T-helper 9 cell (primary cell): ENCODE measurements at places on chromosomes 7 and 10.

DNA sequence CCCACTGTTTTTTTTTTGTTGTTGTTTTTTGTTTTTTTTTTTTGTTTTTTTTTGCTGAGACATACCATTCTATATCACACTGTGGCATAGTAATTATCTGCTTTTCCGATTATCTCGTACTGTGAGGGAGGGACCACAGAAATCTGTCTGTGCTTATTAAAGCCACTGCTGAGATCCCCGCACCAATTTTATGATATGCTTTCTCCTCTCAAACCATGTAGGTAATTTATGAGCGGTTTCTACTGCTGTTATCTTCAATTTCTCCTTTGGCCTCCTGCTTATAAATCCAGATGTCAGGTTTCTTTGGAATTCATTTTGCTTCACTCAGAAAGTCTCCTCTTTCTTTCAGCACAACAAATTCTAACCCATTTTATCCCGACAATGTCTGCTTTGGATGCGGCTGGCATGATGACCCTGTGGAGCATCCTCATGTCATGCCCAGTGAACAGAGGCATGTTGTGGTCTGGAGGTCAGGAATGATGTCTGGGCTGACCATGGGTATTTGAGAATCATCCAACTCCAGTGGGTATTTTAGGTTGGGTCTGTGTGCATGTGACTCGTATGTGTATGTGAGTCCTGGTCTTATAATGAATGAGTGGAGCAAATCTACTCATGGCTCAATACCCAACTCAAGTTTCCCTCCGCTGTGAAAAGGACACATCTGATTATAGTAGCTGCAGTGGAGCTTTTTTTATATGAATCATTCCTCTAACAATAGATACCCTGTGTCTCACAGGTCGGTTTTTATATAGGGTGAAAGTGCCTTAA lies 213.4 kb downstream of the GALNT17 start:
- no peak for DNase-seq

DNA sequence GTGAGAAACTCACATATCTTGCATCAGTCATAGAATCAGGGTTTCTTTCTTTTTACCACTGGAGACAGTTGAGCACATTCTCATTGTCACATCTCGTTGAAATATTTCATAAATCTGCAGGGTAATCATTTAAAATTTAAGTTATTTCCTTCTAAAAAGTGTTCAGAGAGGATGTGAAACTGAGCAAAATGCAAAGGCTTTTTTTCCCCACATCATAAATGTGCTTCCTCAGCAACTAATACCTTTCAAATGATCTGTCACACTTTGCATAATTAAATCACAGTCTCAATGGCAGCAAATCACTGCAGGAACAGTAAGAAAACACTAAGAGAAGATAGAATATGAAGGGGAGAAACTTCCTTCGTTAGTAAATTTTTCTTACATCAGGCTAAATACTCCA lies 187.5 kb downstream of the EVX1 start:
- DNase-seq: no peak

- no peak for DNase-seq
Measured at GRCh38 chr10:124376411-124376810, 42.3 kb downstream of the OAT start.

DNA sequence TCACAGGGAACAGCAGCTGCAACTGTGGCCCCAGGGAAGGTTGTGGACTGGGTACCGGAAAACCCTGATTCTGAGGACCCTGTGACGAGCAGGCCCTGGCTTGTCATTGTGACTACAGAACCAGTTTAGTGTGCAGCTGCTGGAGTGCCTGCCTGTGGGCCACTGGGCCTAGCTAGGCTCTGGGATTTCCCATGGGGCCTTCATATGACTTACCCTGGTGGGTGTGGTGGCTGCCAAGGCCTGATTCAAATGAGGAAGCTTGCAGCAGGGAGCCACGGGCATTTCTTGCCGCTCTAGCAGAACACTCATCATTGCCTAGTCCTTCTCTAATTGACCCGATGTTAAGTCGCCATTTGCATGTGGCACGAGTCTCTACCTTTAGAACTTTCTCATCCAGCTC lies 14.7 kb upstream of the CAMK2G start:
- DNase-seq: no peak

DNA sequence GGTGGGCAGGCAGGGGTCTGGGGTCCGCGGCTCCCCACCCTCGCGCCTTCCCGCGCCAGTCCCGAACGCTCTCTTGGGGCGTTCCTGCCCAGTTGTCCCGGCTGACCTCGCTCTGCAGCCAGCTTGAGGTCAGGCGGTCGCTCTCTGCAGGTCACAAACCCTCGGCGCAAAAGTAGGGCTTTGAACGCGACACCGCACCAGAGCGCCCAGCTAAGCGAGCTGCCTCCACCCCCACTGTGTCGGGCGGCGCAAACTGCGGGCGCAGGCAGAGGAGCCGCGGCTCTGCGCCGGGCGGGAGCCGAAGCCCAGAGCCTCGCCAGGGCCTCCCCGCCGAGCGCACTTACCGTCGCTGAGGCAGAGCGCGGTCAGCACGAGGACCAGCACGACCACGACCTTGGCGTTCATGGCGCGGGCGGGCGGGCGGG lies 284 bp downstream of the CXCL12 start:
- no peak for DNase-seq

- DNase-seq: no peak
Measured at GRCh38 chr7:103714376-103714927, 268.4 kb upstream of the SLC26A5 start.

DNA sequence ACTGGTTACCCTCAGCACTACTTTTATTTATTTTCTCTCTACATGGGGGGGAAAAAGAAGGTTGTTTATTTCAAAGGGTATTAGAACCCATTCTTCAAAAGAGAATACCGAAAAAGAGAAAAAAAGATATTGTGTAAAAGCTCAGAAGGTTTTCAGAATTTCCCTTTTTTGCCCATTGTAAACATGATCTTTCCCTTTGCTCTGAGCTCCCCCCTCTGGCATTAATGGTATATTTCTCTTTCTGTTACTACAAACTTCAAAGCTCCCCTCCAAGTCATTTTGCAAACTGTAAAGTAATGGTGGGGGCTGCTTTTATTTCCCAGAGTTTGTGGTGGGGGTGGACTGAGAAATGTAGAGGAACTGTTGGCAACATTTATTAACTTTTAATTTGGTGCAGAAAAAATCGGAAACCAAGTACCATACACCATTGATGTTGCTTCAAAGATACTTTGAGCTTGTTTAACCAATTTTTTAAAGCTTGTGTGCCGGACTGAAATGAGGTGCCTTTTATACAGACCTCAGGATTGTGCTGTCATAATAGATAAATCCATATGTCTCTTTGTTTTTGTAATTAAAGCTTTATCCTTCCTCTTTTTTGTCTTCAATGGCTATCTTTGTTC lies 181.5 kb downstream of the EXOC4 start:
- no peak for DNase-seq

- no peak for DNase-seq
Measured at GRCh38 chr10:113423981-113424721, 128.7 kb upstream of the HABP2 start.

DNA sequence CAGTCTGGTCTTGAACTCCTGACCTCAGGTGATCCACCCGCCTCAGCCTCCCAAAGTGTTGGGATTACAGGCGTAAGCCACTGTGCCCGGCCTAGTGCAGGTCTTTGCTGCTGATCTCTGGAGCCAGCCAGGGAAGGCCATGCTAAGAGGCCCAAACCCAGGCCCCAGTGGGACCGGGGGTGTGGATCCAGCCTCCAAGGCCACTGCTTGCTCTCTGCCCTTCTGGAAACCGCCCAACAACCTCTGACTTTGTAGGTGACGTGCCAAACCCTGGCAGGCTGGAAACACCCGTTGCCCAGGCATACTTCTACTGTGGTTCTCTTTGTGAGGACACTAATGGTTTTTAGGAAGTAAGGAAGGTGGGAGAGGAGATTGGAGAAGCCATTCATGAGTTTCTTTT lies 83.5 kb upstream of the GNA12 start:
- no peak for DNase-seq

DNA sequence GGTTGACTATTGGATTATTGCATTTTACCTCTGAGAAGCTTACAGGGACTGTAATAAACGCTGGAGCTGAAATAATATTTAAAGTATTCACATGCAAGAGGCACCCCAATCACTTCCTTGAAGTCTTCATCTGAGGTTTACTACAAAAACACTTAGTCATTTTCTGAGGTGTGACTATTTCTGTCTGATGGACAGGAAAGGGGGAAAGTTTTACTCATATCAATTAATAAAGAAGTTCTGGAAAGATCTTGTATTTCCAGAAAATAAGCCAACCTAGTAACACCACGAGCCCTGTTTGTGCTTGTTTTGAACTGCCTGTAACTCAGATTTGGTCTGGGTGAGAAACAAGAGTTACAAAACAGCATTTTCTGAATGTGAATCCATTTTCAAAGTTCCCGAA lies 63.9 kb upstream of the PRKCQ start:
- DNase-seq: no peak

DNA sequence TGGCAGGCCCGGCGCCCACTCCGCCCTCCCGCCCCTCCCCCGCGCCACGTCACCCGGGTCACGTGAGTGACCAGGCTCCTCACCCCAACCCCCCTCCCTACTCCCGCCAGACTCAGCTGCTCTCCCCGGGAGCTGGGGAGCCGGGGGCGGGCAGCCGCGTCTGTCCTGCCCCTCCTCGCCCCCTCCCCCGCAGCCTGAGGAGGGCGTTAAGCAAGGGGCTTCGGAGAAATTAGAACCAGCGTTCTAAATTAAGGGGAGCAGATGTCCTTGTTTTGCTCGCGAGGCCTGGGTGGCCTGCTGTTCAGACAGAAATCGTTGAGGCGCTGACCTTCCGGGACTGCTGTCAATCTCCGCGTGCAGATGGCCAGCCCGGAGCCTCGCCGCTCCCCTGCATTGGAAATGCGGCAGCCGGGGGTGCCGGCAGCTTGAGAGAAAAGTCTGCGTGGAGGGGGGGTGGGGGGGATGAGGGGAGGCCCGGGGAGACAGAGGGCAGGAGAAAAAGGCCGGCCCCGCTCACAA lies 102.2 kb upstream of the ZNF438 start:
- peak; percentile 64 for DNase-seq

DNA sequence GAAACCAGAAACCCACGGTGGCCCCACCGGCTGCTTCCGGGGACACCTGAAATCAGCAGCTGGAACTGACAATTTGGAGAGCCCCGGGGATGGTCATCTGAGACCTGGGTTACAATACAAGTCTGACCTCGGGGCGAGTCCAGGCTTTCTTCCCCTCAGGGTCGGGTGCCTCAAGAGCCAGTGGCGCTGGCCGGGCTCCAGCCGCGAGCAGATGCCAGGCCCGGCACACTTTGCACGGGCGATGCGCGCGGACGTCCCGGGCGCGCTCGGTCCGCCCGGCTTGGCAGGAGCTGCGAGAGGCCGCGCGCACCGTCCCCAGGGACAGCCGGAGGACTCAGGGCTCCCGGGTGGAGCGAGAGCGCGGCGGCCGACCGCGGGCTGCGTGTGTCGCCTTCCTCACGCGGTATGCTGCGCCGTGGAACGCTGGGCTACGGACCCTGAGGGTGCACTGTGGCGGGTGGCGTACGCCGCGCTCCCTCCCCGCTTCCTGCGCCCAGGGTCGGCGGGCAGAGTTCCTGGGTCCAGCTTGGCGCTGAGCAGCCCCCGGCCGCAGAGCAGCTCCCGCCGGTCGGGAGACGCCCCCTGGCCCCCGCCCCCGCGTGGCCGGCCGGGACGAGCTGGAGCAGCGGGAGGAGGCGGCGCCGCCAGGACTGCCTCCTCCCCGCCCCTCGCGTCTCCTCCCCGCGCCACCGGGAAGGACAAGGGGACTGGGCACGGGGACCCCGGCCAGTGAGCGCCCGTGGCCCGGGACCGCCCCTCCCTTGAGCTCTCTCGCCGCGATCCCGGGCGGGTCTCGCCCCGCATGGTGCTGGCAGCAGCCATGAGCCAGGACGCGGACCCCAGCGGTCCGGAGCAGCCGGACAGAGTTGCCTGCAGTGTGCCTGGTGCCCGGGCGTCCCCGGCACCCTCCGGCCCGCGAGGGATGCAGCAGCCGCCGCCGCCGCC lies at the start of gene RBM20:
RBM20 (plus strand) TSS at position 684 of the 945 bp plus-strand sequence; CDS start at position 803, 119 bp downstream.
- DNase-seq: no peak

DNA sequence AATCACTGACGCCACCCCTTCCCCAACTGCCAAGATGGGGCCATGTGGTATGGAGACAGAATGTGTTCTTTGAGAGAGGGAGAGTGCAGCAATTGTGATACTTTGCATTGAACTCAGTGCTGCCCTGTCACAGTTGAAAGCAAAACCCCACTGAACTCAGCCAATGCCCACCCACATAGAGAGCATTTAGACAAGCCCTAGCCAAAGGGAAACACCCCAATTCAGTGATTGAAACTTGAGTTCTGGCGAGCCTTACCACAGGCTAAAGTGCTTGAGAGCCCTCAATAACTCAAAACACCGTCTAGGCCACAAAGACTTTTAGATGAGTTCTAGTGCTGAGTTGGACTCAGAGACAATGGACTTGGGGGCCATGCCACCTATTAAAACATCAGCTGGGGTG lies 751.9 kb upstream of the POT1 start:
- DNase-seq: no peak

GRCh38 chr7:75980430-75981202 lies 13.8 kb downstream of the TMEM120A start:
- no peak for DNase-seq

DNA sequence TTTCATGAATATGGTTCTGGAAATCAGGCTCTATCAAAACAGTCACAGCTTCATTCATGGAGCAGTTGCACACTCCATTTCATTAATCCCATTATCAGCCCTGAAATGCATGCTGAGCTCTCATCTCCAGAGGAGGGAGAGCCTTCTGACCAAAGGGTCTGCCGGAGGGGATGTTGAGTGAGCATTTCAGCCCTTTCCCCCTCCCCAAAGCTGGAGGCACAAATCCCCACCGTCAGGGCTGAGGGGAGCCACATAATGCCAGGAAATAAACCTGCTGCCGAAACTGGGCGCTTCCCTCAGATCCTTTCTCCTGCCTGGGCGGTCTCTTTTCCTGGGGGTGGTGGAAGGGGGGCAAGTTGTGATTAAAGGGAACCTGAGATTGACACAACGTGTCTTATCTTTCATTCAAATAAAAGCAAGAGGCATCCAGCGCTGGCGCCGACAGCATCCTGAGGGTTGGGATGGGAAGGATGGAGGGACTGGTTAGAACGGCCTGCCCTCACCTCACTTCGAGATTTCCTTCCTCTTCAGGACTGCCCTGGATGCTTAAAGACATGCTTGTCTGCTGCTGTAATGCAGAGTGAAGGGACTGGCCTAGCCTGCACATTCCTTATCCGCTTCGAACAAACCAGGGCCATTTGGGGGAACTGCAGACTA lies 71.6 kb downstream of the TLL2 start:
- DNase-seq: no peak

DNA sequence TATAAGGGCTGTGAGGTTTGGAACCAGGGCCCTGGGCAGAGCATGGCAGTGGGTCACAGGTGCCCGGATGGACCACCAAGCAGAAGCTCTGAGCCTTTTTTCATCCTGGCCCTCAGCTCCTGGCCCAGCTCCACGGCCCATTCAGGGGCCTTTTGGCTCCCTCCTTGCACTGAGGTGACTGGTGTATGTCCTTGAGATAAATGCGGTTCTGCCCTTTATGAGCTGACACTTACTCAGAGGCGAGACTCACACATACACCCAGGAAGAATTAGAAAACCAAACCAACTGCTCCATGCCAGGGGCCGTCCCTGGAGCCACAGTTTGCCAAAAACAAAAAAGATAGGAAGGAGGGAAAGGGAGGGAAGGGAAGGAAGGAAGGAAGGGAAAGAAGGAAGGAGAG lies 49.7 kb downstream of the CUZD1 start:
- no peak for DNase-seq
